ENCODE measurements at places on chromosomes 5 and 9.

DNA sequence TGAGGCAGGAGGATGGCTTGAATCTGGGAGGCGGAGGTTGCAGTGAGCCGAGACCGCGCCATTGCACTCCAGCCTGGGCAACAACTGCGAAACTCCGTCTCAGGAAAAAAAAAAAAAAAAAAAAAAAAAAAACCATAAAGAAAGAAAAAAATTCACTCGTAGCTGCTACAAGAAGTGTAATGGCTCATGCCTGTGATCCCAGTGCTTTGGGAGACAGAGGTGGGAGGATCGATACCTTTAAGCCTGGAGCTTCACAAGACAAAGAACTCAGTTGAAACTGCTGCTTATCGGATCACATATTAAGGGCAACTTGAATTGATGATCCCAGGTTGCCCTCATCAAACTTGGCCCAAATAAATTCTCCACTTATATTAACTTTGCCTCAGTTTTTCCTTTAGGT, 1.0 kb upstream of the ZCCHC7 start:
- DNase-seq = no peak

DNA sequence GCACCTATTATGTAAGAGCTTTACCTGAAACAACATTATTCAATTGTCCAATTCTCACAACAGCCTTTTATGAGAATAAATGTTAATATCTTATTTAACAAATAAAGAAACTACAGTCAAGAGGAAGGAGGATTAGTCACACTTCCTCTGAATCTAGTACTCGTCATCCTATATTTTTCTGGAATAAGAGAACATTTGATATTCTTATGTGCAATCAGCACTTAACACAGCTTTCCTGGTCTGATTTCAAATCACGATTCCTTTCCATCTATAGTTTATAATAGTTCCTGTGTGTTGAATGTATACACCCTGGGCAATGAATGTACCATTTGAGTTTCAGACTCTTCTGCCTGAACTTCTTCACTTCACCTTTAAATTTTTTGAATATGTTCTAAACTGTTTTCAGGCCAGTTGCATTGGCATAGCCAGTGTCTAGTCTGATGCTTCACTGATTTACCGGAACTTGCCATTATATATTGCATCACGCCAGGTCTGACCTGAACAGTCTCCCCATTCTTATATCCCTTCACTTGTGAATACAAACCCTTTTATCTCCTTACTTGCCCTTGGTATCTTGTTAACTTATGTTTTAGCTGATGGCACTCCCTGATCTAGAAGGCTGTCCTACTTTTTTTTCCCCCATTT, 698.3 kb downstream of the MAT2B start:
- no peak for DNase-seq

DNA sequence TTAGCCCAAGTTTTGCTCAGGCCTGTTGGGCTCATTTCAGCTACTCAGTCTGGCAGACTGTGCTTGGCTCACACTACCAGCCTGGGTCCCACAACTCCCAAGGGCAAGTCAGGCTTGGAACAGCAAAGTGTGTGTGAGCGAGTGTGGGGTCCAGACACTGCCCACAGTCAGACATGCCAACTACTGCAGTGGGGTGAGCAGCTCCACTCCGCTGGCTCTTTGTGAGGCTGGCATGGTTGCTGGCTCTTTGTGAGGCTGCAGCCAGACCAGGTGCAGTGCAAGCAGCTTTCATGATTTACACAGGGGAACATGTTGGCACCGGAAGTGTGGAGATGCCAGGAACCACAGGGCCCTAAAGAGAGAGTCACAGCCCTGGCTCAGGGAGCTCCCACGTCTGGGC, 606.7 kb upstream of the FAM174A start:
- DNase-seq = no peak

GRCh38 chr9:90775657-90776056, 26.0 kb upstream of the SYK start:
- no peak for DNase-seq

- no peak for DNase-seq
Measured at GRCh38 chr9:27545471-27545870, 15.9 kb upstream of the MOB3B start.

DNA sequence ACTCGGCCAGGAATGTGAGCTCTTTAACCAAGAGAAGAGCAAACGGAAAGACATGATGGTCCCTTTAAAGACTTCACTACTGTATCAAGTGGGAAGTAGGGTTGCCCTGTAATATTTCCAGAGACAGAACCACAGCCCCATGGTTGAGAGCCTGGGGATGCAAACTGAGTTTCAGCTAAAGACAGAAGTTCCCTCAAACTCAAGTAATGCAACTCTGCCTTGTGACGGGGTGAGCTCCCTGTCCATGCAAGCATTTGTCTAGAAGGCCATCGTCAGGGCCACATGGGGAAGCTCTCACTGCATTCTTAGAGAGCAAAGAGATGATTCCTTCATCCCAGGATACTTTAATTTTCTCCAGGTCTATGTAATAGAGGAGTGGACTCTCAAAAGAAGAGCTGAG, 82.8 kb downstream of the INSYN2B start:
- no peak for DNase-seq
